ACHN (cell line): ENCODE measurements at places on chromosomes 4 and X.
A peak's percentile ranks its signal among the peaks of the same experiment; 100 is the strongest.

GRCh38 chr4:150577796-150578195 is 4.2 kb upstream of the MAB21L2 start:
- no peak for DNase-seq

GRCh38 chr4:97457253-97457652 is 686.0 kb downstream of the STPG2 start:
- DNase-seq = no peak

DNA sequence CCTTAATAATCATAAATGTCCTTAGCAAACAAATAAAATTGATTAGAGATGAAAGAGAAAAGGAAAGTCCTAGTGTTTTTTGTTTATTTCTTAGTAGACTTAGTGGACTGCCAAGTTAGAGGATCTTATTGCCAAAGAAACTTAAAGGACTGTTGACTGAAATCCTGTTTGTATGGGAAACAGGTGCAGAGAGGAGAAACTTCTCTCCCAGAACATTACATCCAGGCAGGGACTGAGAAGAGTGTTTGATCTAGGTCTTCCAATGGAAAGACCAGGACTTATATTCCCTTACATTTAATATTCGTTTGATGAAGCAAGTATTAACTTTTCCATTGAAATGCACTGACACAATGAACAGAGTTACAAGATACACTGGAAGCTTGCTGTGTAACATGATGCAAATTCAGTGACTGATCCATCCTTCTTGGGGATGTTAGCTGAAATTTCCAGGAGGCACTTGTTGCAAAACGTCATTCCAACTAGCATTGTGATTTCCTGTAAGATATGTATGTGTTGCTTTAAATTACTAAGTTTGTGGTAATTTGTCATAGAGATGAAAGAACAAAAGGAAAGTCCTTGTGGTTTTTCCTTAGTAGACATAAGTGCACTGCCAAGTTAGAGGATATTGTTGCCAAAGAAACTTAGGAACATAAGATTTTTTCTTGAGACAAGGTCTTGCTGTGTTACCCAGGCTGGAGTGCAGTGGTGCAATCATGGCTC is 505.6 kb downstream of the STIM2 start:
- DNase-seq = no peak

DNA sequence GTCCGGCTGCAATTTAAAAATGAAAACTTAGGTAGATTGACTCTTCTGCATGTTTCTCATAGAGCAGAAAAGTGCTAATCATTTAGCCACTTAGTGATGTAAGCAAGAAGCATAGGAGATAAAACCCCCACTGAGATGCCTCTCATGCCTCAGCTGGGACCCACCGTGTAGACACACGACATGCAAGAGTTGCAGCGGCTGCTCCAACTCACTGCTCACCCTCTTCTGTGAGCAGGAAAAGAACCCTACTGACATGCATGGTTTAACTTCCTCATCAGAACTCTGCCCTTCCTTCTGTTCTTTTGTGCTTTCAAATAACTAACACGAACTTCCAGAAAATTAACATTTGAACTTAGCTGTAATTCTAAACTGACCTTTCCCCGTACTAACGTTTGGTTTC is 41.0 kb downstream of the MAP7D3 start:
- DNase-seq = peak; percentile 20

- DNase-seq = no peak
Observed at GRCh38 chr4:10094841-10095240, 21.8 kb downstream of the WDR1 start.

DNA sequence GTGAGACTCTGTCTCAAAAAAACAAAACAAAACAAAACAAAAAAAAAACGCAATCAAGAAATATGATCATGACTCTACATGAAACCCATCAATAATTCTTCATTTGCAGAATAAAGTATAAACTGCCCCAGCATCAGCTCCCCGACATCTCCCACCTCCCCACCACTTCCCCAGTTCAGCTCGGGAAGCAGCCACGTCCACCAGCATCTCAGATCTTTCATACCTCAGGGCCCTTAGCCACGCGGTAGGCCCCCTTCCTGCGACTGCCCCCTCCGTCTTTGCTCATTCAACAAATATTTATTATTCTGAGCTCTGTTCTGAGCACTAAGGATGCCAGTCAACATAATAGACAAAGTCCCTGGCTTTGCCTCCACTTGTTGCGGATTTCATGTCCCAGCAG is 45.6 kb downstream of the DCTD start:
- DNase-seq = no peak
